Stimulated activated CD8-positive, alpha-beta memory T cell treated with anti-CD3 and anti-CD28 coated beads, Interleukin-7, amount 100 ng/mL, for 48 hours (primary cell): ENCODE measurements at places on chromosomes 5 and 9.

DNA sequence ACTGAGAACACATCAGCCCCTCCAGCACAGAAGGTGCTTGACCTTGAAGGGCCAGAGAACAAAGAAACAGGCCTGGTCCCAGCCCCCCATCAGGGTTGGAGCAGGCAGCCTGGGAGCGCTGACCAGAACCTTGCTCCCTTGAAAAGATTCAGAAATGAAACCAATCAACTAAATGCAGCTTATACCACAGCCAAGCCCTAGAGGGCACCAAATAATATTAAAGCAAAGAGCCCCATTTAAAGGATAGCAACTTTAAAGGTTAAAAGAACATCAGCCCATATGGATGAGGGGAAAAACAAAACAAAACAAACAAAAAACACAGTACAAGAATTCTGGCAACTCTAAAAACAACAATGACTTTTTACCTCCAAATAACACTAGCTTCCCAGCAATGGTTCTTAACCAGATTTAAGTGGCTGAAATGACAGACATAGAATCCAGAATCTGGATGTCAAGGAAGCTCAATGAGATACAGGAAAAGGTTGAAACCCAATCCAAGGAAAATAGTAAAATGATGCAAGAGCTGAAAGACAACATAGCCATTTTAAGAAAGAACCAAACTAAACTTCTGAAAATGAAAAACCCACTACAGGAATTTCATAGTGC is 471.9 kb downstream of the MTRR start:
- DNase-seq, result no peak

GRCh38 chr9:79670269-79670961 is 98.7 kb downstream of the TLE4 start:
- DNase-seq, result no peak

- no peak for DNase-seq
Observed at GRCh38 chr5:39720136-39720535, 295.4 kb upstream of the DAB2 start.

- DNase-seq, result no peak
Observed at GRCh38 chr5:168600409-168600808, 21.2 kb upstream of the PANK3 start.

DNA sequence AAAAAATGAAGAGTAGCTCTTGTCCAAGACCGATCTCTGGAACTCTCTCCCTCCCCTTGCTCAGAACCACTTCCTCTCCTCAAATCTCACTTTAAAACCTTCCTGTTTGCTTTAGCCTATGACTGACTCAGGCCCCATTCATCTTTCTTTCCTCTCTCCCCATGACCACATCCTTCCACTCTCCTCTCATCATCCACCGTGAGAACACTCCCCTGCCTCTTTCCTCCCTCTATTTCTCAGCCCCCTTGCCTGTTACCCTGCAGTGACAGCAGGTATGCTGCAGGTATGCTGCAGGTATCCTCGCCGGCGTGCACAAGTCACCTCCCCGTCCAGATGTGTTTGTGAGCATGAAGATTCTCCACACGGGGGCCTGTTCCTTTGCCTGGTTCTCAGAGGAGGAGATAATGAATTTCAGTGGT is 505.3 kb downstream of the CCDC171 start:
- DNase-seq, result no peak

DNA sequence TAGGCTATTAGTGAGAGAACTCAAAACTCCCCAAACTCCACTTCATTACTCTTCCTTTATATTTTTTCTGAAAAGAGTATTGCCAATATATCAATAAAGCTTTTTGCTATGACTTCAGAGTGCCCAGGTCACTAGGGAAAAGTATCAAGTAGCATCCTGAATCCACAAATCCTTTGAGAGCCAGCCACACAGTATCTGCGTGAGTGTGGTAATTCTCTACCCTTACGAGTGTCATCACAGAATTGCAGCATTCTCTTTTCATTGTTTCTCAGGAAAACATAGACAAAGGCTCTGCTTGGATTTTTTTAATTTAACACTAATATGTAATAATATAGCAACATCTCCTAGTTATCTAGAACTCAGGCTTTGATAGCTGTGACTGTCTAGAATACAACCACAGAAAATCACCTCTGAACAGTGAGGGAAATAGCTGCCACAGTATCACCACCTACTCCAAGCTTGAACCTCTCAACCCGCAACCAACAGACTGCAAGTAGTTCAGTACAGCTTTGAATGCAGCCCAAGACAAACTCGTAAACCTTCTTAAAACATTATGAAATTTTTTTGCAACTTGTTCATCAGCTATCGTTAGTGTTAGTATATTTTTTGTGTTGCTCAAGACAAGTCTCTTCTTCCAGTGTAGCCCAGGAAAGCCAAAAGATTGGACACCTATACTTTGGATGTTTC is 79.3 kb upstream of the CCDC152 start:
- DNase-seq, result no peak

- no peak for DNase-seq
Observed at GRCh38 chr5:124056326-124056990, 544.5 kb downstream of the CSNK1G3 start.
